ENCODE measurements at places on chromosomes 1 and 21. TPM values are rescaled to one million over a fixed set of nuclear protein-coding genes. Genes with fewer than 3 reads are reported as not detected.

ALG14 gene
- 2.4 TPM for total RNA-seq

SPRR1A gene
- not detected for total RNA-seq

GREM2 gene
- 2.0 TPM for total RNA-seq

VWA5B1 gene
- total RNA-seq = not detected

KRTAP21-2 gene
- not detected for total RNA-seq

DNA sequence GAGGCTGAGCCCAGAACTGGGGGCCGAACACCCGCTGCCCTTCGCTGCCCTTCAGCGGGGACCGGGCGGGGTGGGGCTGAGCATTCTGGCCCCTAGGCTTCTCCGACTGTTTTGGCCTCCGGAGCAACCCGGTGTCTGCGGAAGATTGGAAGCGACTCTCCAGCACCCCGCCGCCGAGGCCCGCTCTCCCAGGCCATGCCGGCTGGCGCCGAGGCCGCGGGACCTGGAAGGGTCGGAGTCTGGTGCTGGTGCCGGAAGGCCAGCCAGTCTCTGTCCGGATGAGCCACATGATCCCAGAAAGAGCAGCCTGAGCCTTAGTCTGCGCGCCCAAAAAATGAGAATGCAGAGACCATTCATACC is 272.0 kb downstream of the FOXD2 start:
- DNase-seq = no peak

DNA sequence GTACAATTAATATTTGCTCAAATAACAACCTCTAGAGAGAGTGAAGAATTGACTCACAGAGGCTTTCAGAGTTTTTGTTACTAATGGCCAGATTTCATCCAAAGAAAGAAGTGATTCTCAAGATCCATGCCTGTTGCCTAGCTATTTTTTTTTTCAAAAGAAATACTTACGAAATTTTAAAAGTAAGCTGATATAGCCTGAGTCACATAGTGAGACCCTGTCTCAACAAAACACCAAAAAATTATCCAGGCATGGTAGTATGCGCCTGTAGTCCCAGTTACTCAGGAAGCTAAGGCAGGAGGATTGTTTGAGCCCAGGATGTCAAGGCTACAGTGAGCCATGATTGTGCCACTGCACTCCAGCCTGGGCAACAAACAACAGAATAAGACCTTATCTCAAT is 14.6 kb downstream of the PALMD start:
- DNase-seq = no peak

DNA sequence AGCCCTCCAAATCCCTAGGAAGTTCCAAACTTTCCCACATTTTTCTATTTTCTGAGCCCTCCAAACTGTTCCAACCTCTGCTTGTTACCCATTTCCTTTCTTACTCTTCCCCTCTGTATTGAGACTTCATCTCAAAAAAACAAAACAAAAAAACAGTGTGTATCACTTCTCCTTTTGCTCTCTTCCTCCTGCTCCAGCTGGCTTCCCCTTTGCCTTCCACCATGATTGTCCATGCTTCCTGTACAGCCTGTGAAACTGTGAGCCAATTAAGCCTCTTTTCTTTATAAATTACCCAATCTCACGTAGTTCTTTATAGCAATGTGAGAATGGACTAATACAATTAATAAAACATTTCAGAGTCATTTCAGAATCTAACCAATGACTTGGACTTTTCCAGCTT is 69.6 kb upstream of the KRTAP19-8 start:
- no peak for DNase-seq

GRCh38 chr1:92567211-92567868 is 80.6 kb upstream of the GFI1 start:
- peak; percentile 35 for DNase-seq

GRCh38 chr1:6001992-6002576 is 9.9 kb upstream of the NPHP4 start:
- DNase-seq = no peak

GRCh38 chr1:109988349-109988914 is 3.9 kb downstream of the AHCYL1 start:
- DNase-seq = no peak

DNA sequence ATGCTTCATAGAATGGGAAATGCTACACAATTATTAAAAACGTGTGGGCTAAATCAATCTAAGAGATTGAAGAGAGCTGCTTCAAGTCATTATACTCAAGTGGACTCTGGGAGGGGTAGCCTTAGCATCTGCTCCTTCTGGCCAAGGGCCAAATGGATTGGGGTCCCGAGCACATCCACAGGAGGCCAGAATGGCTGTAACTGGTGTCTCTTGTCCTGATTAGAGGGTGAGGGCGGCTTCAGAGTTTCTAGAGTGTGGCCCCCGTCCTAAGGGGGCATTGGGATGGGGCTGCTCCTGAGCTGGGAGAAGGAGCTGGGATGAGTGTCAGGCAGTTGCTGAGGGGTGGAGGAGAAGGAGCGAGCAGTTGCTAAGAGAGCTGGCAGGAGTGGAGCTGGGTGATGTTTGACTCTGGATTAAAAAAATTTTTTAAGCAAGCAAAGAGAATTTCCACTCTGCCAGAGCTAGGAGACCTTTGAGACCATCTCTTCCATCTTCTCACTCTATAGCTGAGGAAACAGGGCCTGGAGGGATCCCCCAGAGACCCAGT is 71.3 kb upstream of the TLR5 start:
- DNase-seq = no peak

Measured in fibroblast of the aortic adventitia (primary cell).